ENCODE measurements at places on chromosomes 11 and 22.

- DNase-seq, result no peak
Measured at GRCh38 chr11:15586741-15587473, 472.2 kb downstream of the INSC start.

DNA sequence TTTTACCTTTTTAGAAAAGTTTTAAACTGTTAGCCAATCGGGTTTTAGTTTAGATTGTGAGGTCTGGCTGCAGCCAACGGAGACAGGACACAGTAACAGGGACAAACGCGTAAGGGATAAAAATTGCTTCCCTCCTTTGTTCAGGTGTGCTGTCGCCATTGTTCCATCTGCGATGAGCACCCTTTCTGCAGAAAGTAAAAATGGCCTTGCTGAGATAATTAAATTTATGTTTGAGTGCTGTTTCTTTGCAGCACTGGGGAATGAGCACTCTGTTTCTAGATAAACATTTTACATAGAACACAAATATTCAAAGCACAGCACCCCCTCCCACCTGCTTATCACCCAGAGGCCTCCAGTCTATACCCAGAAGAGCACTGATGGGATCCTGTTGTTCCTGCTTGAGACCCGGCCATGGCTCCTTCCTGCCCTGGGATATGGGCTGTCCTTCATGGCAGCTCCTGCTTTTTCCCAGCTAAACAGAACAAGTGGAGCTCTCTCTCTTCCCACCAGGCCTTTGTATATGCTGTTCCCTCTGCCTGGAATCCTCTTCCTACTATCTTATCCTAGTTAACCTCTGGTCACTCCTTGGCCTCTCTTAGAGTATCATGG is 34.3 kb upstream of the CELSR1 start:
- DNase-seq, result no peak

- DNase-seq, result no peak
Measured at GRCh38 chr11:66845876-66846212, 2.6 kb downstream of the RCE1 start.

DNA sequence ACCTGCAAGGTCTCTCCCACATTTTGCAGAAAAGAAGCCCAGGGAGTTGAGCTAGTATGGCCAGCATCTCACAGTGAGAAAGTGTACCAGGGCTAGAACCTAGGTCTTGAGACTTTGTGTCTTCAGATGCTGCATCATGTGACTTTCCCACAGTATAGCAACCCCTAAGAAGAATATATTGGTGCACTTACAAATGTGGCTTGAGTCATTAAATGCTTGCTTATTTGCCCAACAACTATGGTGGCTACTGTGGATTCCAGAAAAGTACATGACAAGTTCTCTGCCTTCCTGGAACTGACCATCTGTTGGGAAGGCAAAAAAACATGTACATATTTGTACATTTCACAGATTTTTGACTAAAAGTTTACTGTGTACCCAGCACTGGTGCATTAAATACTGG is 55.0 kb downstream of the POLD3 start:
- DNase-seq, result no peak

GRCh38 chr11:83649528-83649855 is 363.3 kb upstream of the CCDC90B start:
- no peak for DNase-seq

- no peak for DNase-seq
Measured at GRCh38 chr11:2220173-2220771, 48.7 kb upstream of the TH start.

GRCh38 chr11:1168721-1169161 is 11.0 kb downstream of the MUC5AC start:
- no peak for DNase-seq

- no peak for DNase-seq
Measured at GRCh38 chr11:78080818-78081495, 1.3 kb upstream of the NDUFC2 start.

- DNase-seq, result no peak
Measured at GRCh38 chr11:81644239-81644840, 1089.3 kb downstream of the FAM181B start.

- no peak for DNase-seq
Measured at GRCh38 chr22:31615940-31616314, 46.1 kb downstream of the PISD start.

GRCh38 chr22:35961480-35962295 is 66.9 kb downstream of the RBFOX2 start:
- peak; percentile 13 for DNase-seq

DNA sequence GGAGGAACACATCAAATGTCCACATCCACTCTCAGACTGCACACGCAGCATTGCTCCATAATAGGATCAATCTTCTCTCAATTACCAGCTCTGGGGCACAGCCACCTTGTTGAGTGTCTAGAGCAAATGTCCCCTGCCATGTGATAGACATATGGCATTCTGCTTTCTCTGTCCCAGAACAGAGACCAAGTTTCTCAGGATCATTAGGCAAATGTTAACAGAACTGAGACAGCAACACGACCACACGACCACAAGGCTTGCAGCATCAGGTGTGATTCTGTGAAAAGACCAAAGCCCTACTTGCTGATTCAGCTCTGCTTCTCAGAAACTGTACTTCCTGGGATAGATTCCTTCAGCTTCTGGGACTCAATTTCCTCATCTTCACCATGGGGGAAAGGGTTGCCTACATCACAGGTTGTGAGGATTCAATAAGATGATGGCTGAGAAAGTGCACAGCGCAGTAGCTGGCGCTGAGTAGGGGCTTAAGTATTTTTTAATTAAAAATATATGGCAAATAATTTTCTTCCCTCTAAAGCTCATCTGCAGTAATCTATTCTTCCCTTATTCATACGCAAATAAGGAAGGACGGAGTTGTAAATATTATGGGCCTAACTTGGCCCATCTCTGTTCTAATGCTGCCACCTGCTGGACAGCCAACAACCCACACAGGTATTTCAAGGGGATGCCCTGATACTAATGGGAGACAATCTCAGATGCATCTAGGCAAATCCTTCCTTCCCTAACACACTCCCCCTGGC is 54.3 kb upstream of the USP47 start:
- DNase-seq, result peak; percentile 78

DNA sequence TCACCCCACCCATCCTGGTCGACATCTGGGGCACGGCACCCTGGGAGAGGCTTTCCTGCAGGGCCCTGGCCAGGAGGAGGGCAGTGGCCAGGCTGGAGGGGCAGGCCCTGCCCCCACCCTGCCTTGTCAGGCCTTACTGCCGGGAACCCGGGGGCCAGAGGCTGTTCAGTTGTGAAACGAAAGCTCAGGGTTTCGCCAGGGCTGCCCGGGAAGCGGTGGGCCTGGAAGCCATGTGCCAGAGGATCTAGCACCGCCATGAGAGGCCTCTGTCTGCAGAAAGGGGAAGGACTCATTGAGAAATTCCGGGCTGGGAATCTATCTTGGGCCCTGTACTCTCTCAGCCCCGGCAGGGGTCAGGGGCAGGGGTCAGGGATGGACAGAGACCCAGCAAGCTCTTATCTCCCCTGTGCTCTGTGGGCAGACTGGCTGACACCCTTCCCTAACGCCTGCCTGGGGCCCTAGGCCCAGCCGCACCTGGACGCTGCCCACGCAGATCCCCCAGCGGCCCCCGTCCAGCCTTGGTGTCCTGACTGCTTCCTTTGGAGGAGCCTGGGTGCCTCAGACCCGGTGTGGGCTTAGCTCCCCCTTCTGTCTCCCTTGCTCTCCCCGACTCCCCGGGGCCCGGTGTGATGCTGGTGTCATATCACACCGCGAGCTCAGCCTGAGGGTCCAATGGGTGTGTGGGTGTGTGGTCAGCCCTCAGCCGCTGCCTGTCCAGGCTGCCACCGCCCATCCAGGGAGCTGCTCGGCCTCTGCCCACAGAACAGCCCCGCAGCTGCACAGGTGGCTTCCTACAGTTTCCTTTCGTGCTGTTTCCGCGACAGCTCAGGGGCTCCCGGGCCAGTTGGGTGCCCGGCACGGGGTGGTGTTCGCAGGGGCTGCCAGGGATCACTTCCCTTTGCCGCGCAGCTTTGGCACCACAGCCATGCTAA is 6.5 kb downstream of the PIM3 start:
- no peak for DNase-seq

DNA sequence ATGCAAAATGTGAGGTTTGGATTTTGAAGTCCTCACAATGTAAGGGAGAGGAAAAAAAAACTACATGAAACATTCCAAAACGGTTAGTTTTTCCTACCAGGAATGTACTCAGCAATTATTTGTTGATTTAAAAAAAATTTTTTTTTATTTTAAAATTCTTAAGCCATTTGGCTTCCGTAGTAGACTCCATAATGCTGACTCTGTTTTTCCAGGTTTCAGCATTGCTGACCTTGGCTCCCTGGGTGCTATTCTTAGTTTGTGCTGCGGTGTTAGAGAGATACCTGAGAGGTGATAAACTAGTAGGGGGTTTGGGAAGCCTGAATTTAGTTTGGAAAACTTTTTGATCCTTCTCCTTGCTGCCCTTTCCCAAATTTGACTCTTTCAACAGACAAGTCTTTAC is 10.6 kb downstream of the STT3A start:
- DNase-seq, result no peak

GRCh38 chr22:46528121-46528610 is 9.3 kb downstream of the CELSR1 start:
- DNase-seq, result no peak

- DNase-seq, result no peak
Measured at GRCh38 chr11:64788321-64789215, 10.2 kb upstream of the SF1 start.

- DNase-seq, result no peak
Measured at GRCh38 chr22:30079952-30080533, at the start of gene HORMAD2. HORMAD2 (plus strand) TSS chr22:30080464; CDS start chr22:30093953, 13,489 bp downstream.

- DNase-seq, result no peak
Measured at GRCh38 chr11:10267821-10268220, 26.2 kb downstream of the SBF2 start.

GRCh38 chr11:45091563-45092403 is 54.7 kb upstream of the PRDM11 start:
- no peak for DNase-seq

GRCh38 chr11:59669611-59670009 is 773 bp upstream of the PATL1 start:
- peak; percentile 54 for DNase-seq

DNA sequence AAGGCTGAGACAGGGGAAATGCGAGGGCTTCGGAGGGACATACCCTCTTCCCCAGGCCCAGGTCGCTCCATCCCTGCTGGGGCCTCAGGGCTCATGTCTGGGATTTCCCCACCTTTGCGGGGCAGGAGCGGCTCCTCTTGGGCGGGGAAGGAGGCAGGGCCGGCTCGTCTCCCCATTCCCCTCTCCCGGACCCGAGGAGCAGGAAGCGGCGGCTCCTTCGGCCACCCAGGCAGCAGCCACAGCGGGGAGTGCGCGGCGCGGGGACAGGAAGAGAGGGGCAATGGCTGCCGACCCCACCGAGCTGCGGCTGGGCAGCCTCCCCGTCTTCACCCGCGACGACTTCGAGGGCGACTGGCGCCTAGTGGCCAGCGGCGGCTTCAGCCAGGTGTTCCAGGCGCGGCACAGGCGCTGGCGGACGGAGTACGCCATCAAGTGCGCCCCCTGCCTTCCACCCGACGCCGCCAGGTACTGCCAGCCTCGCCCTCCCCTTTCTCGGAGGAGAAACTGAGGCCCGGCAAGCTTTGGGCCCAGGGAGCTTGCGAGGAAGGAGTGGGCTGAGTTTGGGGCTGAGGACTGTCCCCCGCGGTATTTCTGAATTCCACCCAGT is at the start of gene ANKK1:
TSS of gene ANKK1 (plus strand) at position 175 of the 607 bp plus-strand sequence. CDS start at position 281, 106 bp downstream.
- no peak for DNase-seq

DNA sequence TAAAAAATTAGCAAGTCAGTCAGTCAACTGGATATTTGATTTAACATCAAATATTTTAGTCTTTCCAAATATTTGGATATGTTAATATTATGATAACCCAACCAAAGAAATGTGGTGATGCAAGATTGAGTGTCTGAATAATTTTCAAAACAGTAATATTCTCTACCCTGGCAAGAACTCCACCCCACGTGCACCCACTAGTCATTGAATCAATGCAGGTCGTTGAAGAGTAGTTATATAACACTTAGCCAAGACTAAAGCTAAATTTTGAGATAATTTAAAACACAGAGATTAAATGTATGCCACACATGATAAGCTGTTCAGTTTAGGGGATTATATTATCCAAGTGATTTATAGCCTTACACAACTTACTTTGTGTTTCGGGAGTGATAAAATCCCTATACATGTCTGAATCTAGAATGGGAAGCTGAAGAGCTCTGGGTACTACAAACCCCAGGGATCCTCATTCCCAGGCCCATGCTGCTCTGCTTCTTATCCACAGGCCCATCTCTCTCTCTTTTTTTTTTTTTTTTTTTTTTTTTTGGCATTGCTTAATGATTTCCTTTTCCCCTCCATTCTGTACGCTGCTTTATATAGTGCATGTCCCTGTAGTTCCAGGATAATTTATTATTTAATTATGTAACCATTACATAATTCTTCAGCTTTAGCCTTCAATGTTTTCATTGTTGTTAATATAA is 392.9 kb downstream of the NTM start:
- no peak for DNase-seq

- DNase-seq, result no peak
Measured at GRCh38 chr22:24105013-24105360, 76.3 kb upstream of the SUSD2 start.

DNA sequence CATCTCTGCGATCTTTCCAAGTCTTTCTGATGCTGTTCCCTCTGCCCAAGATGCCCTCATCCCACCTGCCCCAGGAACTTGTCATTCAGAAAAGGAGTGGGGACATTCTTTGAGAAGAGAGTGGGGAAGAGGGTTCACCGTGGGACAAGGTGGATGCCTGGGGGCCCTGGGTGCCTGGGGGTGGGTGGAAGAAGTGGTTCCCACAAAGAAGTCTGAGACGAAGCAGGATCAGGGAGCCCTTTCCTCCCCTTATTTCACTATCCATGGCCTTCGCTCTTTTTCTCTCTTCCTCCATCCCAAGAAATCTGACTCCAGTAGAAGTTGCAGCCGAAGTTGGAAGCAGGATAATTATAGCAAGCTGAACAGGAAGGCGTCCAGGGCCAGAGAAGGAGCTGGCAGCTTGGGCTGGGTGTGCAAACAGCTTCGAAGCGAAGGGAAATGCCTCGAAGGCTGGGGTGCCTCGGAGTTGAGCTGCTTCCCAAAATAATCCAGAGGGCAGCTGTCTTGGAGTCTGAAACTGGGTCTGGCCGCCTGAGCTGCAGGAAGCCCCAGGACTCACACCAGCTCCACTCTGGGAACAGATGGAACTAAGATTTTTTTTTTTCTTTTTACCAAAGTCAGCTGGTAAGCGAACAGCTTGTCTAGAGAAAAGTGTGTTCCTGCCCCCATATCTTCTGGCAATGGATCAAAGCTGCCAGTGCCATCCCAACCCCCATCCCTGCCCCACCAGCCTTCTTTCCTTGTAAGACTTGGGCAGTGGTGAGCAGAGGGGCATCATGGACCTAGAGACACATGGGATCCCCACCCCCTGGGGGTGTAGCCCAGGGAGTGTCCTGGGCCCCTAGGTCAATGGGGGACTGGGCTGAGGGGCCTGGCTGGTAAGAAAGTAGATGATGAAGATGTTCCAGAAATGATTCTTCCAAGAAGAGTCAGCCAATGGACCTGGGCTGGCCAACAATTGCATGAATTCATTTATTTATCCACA is 31.5 kb downstream of the PARVG start:
- DNase-seq, result no peak

Data from hippocampal formation (tissue), 2 donors.